GM04504 (cell line): ENCODE measurements at places on chromosomes 4 and X.

GRCh38 chrX:69504626-69505612 lies 793 bp downstream of the NALF2 start:
- DNase-seq, result no peak

DNA sequence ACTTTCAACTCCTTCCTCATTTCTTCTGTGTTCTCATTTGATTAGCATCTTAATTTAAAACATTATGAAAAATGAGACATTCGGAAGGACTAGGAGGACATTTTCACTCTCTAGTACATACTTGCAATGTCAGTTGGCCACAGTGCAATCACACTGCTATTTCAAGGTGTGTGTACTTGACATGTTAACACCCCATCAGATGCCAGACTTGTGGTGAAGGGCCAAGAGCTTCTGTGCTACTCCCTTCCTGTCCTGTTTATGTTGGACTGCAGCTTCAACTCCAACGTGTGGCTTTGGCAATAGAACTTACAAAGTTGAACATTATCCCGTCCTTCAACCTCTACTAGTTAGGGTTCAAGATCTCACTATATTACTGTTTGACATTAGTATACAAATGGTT lies 221.0 kb downstream of the PALLD start:
- no peak for DNase-seq

GRCh38 chrX:39162322-39162735 lies 361.1 kb downstream of the MID1IP1 start:
- DNase-seq, result no peak

GRCh38 chr4:12579172-12579571 lies 905.0 kb downstream of the RAB28 start:
- no peak for DNase-seq

DNA sequence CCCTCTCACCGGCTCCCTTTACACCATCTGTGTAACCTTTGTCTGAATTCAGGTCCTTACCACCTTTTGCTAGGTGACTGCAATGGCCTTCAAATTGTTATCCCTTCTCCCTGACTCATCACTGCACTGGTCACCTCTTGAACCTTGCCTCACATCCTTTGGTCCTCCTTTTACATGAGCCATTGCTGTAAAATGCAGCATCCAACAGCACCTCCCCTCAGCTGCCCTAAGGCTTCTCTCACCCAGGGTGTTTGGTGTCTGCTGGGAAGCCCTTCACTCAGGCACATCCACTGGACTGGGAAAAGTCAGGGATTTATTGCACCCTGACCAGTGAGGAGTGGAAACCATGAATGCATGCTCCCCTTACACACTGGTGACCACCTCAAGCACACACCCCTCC lies 192.5 kb upstream of the GATB start:
- no peak for DNase-seq

- no peak for DNase-seq
These were observed 1.1 kb downstream of the WDR17 start for GRCh38 chr4:176066757-176067156.

GRCh38 chr4:140931911-140932310 lies 175.7 kb upstream of the TBC1D9 start:
- DNase-seq, result no peak

DNA sequence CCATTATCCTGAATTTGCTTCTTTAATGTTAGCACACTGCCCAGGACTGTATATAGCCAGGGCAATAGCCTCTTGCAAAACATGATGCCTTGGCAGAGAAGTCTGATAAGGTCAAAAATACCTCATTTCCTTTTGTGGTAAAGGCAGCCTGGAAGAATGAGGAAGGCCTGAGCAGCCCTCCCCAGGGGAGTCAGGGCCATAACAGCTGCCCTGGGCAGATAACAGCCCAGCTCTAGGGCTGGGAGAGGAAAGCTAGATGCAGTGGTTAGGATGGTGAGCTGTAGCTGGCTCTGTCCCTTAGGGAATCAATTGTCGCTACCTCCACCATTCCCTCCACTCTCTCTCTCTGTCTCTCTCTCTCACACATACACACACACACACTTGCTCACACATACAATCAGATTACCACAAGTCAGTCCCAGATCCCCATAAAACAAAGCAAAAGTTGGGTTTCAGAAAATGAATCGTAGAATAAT lies 29.2 kb downstream of the EFHC2 start:
- no peak for DNase-seq

DNA sequence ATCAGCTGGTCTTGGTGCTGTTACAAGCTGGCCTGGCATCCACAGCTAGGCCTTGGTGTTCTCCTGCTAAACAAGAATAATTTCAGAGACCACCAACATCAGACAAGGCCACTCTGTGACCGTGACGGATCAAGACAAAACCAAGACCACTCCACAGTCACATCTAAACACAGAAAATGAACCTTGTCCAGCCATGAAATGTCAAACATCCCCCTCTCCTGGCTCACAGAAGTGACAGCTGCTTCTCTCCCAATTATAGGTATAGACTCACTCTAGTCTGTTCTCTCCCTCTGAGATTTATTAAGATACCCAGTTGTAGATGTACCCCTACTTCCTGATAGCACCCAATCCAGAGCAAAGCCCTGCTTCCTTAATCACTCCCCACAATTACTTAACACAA lies 40.4 kb downstream of the EFHC2 start:
- DNase-seq, result no peak

DNA sequence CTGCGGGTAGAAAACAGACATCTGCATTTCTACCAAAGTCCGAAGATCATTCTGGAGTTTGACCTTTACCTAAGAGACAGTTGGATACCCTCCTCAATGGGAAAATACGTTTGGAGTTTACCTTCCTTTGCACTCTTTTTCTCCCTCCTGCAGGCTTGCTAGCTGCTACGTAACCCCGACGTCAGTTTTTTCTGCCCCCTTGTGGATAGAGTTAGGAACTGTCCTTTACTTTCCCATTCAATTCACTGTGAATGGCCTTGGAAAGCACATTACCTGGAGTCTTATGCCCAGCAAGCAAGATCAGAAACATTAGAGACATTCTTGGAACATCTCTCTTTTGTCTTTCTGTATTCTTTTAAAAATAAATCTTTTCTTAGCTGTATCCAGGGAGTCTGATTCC lies 250.7 kb downstream of the NAP1L3 start:
- DNase-seq, result peak; percentile 1

- DNase-seq, result no peak
These were observed 9.9 kb upstream of the CCNQ start for GRCh38 chrX:153608806-153609205.

DNA sequence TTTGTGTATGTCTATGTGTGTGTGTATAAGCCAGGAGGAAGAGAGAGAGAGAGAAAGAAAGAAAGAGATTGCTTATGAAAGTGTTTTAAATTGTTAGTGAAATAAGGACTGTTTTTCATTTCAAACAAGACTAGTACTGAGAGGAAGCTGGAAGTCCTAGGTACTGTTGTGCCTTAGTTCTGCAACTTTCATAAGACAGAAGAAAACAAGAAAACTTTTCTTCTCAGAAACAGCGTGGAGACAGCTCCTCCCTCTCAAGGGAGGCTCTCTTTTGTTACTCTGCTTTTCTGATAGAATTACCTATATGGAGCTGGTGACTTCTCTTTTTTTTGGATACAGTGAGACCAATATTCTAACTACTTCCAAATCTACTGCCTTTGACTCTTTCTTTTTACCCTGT lies 62.5 kb downstream of the BANK1 start:
- no peak for DNase-seq

- DNase-seq, result peak; percentile 24
These were observed 38.1 kb upstream of the ARSH start for GRCh38 chrX:2967998-2968909.

DNA sequence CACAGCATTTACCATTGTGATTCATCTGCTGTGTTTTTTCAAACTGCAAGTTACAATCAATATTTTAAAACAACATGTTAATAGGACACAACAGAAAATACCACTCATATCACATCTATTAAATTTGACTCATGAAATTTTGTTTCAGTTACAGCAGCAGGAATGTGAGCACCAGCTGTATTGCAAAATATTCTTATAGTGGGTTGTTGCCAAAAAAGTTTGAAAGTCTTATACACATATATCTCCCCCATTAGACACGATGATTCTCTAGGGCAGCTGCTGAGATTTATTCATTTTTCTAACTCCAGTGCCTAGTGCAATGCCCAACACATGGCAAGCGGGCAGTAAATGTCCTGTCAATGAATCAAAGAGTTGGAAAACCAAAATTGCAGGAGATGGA lies 26.6 kb upstream of the NKX3-2 start:
- no peak for DNase-seq

GRCh38 chr4:130131536-130131935 lies 1035.6 kb downstream of the C4orf33 start:
- no peak for DNase-seq

GRCh38 chr4:1247864-1248244 lies 1.1 kb downstream of the CTBP1 start:
- DNase-seq, result no peak

- no peak for DNase-seq
These were observed 415.5 kb upstream of the FAT1 start for GRCh38 chr4:187139141-187139540.

GRCh38 chr4:149823769-149824221 lies 8.2 kb upstream of the IQCM start:
- DNase-seq, result peak; percentile 82

DNA sequence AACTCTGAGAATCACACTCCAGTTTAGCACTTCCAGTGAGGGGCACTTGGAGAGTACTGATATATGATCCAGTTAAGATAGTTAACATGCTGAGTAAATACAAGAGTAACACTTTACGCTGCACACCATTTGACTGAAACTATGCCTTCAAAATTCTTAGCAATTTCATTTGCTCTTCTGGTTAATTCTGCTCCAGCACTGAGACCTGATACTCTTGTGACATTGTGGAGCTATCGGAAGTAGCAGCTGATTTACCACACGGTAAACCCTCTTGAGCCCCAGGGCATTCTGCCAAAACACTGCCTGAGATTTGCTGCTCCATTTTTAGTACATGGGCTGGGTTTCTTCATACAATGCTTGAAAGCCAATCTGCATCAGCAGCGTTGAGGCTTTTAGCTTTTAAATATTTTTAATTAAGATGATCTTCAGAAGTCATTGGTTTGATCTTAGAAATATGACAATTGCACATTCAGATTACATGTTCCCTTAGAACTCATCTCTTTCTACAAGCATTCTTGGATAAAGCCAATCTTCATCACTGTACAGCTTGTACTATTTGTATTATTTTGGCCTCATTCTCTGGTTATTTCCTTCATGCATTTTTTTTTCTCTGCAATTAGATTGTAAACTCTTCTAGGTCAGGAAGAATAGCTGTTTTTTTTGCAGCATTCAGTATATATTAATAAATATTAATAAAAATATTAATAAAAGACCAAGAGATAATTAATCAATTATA lies 67.8 kb upstream of the ETNPPL start:
- DNase-seq, result no peak

GRCh38 chr4:124947622-124948265 lies 235.2 kb upstream of the ANKRD50 start:
- no peak for DNase-seq

GRCh38 chr4:48780865-48781214 lies 761 bp upstream of the FRYL start:
- DNase-seq, result peak; percentile 10

GRCh38 chr4:74930162-74930561 lies 2.8 kb upstream of the PARM1 start:
- DNase-seq, result no peak

DNA sequence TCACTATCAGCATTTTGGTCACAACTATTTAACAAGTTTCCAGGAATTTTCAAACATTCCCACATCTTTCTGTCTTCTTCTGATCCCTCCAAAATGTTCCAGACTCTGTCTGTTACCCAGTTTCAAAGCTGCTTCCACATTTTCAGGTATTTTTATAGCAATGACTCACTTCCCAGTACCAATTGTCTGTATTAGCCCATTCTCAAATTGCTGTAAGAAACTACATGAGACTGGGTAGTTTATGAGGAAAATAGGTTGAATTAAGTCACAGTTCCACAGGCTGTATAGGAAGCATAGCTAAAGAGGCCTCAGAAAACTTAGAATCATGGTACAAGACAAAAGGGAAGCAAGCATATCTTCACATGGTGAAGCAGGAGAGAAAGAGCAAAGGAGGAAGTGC lies 475.0 kb upstream of the PCDH7 start:
- DNase-seq, result no peak

- no peak for DNase-seq
These were observed 10.5 kb upstream of the UCP1 start for GRCh38 chr4:140579278-140579677.

DNA sequence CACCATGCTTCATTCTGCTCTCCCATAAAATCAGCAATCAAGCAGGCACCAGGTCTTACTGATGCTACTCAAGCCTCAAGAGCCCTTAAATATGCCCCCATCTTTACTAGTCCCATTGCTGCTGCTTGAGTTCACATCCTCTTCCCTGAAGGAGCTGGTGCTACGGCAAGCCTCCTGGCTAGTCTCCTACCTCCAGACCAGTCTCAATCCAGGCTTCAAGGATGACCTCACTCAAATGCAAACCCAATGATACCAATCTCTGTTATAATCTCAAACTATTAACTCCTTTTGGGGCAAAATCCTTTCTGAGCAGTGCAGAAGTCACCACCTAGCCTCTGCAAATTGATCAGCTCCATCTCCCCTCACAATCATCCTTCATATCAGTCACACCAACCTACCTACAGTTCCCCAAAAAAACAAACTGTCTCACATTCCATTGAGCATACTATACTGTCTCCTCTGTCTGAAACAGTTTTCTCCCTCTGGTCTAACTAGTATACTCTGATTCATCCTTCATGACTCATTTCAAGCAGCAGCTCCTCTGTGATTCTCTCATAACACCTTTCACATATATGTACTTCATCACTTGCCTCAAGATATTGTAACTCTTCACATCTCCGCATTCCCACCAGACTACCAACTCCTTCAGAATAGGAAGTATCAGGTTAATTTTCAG lies 30.0 kb downstream of the PAPSS1 start:
- peak; percentile 32 for DNase-seq

- DNase-seq, result peak; percentile 79
These were observed 38.7 kb downstream of the SPATA4 start for GRCh38 chr4:176156656-176157055.

DNA sequence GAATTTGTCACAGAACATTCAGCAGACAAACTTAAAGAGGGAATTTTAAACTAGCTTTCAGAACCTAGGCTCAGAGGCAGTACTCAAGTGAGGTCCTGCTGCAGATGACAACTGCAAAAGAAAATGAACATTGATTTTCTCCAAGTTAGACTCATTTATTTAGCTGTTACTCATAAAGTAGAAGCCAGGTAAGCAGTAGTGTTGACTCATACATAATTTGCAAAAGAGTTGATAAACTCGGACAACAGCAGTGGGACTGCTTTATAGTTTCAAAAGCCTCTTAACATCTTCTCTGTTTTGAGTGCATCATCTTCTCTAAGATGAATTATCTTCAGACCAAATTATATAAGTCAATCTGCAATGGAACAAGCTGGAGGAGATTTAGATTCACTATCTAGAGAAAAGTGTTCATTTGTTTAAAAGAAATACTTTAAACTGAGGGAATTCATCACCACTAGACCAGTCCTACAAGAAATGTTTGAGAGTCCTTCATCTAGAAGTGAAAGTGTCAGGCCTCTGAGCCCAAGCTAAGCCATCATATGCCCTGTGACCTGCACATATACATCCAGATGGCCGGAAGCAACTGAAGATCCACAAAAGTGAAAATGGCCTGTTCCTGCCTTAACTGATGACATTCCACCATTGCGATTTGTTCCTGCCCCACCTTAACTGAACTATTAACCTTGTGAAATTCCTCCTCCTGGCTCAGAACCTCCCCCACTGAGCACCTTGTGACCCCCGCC lies 49.5 kb downstream of the COQ2 start:
- no peak for DNase-seq
